ENCODE measurements at places on chromosomes 6 and 20. TPM values are rescaled to one million over a fixed set of nuclear protein-coding genes. Genes with fewer than 3 reads are reported as not detected.

Gene SLCO4A1
- total RNA-seq = 4.0 TPM

Gene SYNDIG1
- total RNA-seq = not detected

Gene GJA1
- 83.6 TPM for total RNA-seq

Gene DEFB124
- total RNA-seq = not detected

Gene HLA-DMB
- not detected for total RNA-seq

Gene CLPSL2
- total RNA-seq = not detected

Gene SEMG1
- not detected for total RNA-seq

Gene TXLNB
- not detected for total RNA-seq

Gene CALHM5
- total RNA-seq = 0.07 TPM

Gene CLDN20
- 0.14 TPM for total RNA-seq

Gene ELOVL2
- not detected for total RNA-seq

Gene DDR1
- total RNA-seq = 243 TPM

Gene SNAP91
- total RNA-seq = not detected

Gene CEP250
- total RNA-seq = 41.6 TPM

Gene VIP
- not detected for total RNA-seq

Gene TRMT11
- 16.9 TPM for total RNA-seq

Gene MYLK4
- not detected for total RNA-seq

Gene MEI4
- not detected for total RNA-seq

Gene DDO
- total RNA-seq = not detected

Gene SMLR1
- total RNA-seq = not detected

Gene SPAG4
- 1.5 TPM for total RNA-seq

Gene PSORS1C1
- 0.37 TPM for total RNA-seq

Gene SAMHD1
- 7.4 TPM for total RNA-seq

Gene TFAP2A
- total RNA-seq = 24.8 TPM

Gene TRIM26
- total RNA-seq = 47.3 TPM

Gene WFDC10B
- total RNA-seq = not detected

Gene TINAG
- not detected for total RNA-seq

Gene C6orf132
- 36.0 TPM for total RNA-seq

Gene DOK5
- not detected for total RNA-seq

Gene BPI
- not detected for total RNA-seq

Gene OR12D3
- total RNA-seq = not detected

Gene LPA
- total RNA-seq = not detected

Gene MCM9
- total RNA-seq = 7.2 TPM

Gene TMC2
- total RNA-seq = not detected

Gene SIRPB1
- total RNA-seq = 1.3 TPM

Gene ZNF165
- 2.5 TPM for total RNA-seq

Gene STMND1
- not detected for total RNA-seq

Gene DEFB132
- total RNA-seq = not detected

Gene SLC16A10
- 0.09 TPM for total RNA-seq

Gene CCN6
- total RNA-seq = 0.14 TPM

Gene TRIM38
- 4.1 TPM for total RNA-seq

Gene GPR6
- not detected for total RNA-seq

Gene DACT2
- total RNA-seq = 0.63 TPM

Gene LBP
- total RNA-seq = not detected

Gene SMOC2
- total RNA-seq = 0.33 TPM

Gene DLL1
- 31.3 TPM for total RNA-seq

Gene FIG4
- total RNA-seq = 6.7 TPM

Gene PROKR2
- not detected for total RNA-seq

Gene NTSR1
- 1.6 TPM for total RNA-seq

Gene LAMP5
- not detected for total RNA-seq

Gene SCRT2
- not detected for total RNA-seq

Gene LAMA4
- total RNA-seq = 2.9 TPM

Gene LIN28B
- total RNA-seq = not detected

Gene ACTL10
- 3.2 TPM for total RNA-seq

Gene WDR46
- total RNA-seq = 58.8 TPM

Gene NRM
- total RNA-seq = 13.3 TPM

Gene NRSN1
- not detected for total RNA-seq

Gene BIRC7
- total RNA-seq = not detected

Gene PBOV1
- not detected for total RNA-seq
